ENCODE measurements at places on chromosomes 1 and 21.

DNA sequence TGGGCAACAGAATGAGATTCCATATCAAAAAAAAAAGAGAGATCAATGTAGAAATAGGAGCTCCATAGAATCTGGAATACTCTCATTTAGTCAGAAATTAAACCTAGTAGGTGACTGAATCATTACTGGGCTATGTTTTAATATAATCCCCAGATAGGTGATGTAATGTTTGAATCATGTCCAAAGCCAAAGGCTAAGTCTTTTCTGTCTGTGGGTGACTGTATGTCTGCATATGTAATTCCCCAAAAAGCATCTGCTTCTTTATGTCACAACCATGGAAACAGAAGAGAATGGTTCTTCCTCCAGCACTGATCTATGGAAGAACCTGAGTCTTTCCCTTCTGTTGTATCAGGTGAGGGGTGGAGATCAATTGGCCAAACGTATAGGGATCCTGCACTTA lies 5.8 kb downstream of the LAMC2 start:
- DNase-seq, result no peak

GRCh38 chr1:62013264-62013663 lies 181.4 kb upstream of the L1TD1 start:
- no peak for DNase-seq

- DNase-seq, result no peak
These were observed 808.6 kb downstream of the USP25 start for GRCh38 chr21:16538405-16538804.

DNA sequence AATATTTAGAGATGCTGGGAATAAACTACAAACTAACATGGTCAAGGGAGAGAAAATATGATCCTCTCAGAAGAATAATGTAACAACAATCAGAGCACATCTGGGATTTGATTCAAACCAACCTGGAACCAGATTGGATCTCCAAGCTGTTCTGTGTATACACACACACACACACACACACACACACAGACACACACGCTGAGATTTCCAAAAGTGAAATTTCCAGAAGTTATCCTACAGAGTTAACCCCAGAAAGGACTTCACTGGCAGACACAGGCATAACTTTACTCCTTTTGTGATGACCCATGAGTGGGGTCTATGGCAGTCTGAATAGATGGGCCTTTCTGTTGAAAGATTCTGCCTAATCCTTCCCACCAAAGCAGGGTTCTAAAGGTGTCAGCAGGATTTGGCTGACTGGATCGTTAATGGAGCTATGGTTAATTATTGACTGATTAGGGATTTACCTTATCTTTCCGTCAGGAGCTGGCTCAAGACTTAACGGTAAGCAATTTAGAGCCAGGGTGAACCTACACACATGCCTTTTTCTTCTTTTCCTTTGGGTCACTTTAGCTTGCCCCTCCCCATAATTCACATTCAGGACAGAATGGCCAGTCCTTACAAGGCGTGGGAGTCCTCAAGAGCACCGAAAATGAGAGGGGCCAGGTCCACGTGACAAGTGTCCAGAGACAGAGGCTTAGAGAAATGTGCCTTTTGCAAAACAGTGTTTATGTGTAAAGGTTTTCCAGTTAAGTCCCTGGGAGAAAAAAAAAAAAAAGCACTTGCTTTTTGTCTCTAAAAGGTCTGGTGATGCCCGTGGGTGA lies 10.9 kb upstream of the PROX1 start:
- no peak for DNase-seq

GRCh38 chr21:29808153-29808552 lies 131.6 kb downstream of the GRIK1 start:
- no peak for DNase-seq

- DNase-seq, result no peak
These were observed 33.6 kb downstream of the AHDC1 start for GRCh38 chr1:27570356-27570755.

DNA sequence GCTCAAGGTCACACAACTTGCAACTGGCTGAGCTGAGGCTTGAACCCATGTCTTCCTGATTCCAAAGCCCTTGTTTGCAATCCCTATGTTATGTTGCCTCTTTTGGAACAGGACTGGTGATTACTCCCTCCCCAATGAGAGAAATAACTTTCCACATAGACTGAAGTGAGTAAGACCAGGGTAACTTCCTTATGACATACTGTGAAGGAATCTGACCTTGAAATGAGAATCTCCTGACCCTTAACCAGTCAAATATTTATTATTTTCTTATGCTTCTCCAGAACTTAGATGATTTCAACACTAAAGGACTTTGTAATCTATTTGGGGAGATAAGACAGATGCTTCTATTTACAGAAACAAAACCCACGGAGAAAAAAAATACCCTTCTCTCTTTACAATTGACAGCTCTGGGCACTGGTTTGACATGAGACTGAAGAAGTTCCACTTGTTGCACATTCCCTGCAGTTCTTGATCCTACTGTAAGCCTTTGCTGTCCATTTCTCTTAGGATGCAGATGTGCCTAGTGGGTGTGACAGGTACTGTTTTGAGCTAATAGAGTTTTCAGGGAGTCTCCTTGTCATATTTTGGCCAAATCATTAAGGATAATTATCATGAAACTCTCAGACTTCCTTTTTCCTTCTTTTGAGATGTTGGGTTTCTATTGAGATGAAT lies 3.9 kb upstream of the RPTN start:
- no peak for DNase-seq

GRCh38 chr1:162697140-162697895 lies 65.1 kb downstream of the DDR2 start:
- no peak for DNase-seq

DNA sequence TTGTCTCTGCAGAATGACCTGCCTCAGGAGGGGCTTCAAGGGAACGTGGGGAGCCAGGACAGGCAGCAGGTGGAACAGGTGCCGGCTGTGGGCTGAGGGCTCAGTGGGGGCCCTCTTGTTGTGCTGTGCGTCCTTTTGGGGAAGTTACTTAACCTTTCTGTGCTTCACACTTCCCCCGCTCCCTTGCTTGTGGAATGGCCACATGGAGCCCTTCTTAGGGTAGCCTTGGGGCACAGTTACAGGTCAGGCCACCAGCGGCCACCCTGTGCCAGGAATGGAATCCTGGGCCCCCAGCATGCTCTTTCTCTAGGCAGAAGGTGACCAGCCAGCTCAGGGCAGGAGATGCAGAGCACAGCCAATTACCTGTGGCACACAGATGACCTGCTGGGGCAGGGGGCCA lies 2.6 kb downstream of the IKBKE start:
- no peak for DNase-seq

- no peak for DNase-seq
These were observed 26.2 kb upstream of the PTPRC start for GRCh38 chr1:198612471-198613260.

GRCh38 chr1:107277022-107277421 lies 136.2 kb downstream of the NTNG1 start:
- DNase-seq, result peak; percentile 39

DNA sequence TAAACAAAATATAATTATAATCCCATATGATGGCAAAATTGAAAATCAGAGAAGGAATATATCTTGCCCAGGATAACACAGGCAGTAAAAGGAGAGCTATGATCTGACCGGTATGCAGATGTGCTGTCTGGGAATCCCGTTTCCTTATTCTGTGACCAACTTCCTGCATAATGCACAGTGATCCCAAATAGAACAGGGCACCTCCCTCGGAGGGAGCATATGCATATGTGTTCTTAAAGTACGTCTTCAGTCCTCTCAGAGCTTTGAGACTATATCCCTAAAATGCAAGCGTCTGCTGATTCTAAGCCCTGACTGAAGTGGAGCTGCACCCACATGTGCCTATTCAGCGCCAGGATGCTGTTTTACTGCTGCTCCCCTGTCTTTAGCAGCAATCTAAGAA lies 366.1 kb upstream of the PTBP2 start:
- no peak for DNase-seq

DNA sequence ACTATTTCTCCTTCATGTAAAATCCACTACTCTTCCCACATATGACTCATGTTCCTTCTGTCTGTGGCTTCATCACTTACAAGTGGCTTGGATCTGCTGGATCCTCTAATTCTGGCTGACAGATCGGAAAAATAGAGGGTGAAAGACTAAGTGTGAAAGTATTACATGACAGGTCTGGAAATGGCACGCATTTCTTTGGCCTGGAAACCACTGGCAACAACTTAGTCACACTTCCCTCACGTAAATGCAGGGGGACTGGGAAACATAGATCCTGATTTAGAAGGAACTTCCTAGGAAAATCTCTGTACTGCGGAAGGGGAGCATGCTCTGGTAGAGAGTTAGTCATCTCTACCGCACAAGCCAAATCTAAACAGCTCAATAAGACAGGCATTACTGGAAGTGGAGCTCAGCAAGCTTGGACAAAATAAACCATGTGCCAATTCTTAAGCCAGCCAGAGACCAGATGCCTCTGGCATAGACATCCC lies 305.4 kb upstream of the PTBP2 start:
- DNase-seq, result no peak

DNA sequence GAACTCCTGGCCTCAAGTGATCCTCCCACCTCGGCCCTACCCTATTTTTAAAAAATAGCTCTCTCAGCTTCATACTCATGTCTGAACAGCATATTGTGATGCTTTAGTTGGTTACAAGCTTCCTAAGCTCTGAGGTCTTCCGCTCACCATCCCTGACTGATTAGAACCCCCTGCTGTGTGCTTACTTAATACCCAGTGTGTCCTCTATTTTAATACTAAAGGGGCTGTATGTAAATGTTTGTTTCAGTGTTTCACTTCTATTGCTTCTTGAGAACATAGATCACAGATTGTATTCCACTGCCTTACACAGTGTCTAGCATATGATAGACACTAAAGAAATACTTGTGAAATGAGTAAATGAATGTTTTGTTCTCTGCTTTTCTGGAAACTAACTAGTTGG lies 29.8 kb downstream of the ZYG11B start:
- DNase-seq, result no peak

GRCh38 chr1:24293392-24294227 lies 25.5 kb upstream of the GRHL3 start:
- no peak for DNase-seq
